Activated T-cell treated with anti-CD3 and anti-CD28 coated beads, Interleukin-2, amount 50 U/mL, for 72 hours (primary cell): ENCODE measurements at places on chromosomes 5 and 9.

DNA sequence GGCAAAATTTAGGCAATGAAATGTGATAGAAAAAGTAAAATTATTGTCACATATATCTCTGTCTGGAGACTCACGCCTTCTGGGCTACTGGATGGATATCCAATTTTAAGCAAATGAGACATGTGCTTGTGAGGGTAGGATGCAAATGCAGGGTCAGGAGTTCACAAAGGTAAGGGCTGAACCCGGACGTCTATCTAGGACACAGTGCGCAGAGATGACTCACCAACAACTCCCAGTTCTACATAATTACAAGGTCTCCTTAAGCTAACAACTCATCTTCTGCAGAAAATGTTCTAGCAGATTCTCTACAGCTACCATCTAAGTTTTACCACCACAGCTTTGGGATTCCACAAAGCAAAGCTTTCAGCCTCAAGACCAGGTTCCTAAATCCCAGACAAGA, 160.5 kb downstream of the ENTREP1 start:
- DNase-seq, result no peak

- no peak for DNase-seq
These were observed 483.3 kb downstream of the DMAC1 start for GRCh38 chr9:7316166-7316795.

DNA sequence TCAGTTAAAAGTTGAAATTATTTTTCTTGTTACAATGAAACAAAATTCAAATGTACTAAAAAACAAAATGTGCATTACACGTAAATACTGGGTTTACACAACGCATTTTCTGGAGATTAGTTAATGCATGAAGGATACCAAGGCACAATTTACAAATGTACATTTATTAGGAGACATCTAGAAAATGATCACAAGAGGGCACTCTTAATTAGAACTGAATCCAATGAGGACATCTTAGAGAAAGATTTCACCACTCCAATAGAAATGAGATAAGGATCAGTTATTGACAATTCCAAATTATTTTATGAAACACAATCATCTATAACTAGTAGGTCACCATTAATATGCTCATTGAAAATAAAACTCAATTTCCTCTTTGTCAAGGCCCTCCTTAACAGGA, 36.6 kb upstream of the CDH12 start:
- no peak for DNase-seq

DNA sequence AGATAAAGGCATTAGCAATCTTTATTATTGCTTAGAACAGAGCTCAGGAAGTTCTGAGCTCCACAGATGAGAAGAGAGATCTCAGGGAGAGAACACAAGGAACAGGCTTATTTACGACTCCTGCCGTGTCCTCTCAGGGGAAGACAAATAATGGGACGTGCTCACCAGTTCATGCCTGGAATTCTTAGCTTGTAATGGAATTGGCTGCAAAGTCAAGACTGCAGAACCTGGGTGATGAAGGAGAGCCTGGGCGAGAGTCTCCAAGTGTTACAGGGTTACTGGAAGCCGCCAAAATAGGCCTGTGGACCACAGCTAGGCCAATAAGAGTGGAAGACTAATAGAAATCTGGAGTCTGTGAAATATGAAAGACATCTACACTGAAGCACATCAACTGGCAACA, 174.5 kb upstream of the ADAMTSL1 start:
- DNase-seq, result no peak

DNA sequence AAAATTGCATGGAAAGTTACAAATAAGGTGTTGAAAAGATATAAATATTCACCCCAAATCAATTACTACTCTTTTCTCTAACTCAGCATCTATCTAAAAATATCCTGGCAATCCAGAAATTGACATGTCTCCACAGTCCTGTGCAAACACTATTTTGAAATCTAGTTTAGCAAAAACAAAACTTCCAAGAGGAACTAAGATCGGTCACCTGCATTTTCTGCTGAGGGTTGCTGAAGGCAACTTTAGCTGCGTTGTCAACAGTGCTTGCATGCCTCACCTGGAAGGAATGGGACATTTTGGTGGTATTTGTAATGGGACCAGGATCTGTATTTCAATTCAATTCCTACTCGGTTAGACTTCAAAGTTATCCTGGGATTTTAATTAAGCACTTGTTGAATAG, 398.3 kb downstream of the NTRK2 start:
- no peak for DNase-seq

GRCh38 chr9:71795097-71795813, 26.9 kb upstream of the CEMIP2 start:
- no peak for DNase-seq

DNA sequence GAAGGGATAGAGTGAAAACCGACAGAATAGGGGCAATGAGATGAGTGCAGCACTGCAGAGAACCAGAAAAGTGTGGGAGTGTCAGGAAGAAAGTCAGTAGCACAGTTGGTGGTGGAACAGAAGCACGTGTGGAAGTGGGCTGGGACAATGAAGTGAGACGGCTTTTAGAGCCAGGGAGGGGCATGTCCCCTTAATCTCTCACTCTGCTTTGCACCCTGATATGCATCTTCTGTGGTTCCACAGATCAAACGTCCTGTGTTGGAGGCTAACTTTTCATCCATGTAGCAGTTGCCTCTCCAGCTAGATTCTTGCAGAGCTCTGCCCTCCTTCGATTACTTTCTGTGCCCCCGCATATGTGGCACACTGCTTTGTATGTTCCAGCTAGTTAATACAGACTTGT, 163.6 kb downstream of the DOCK8 start:
- no peak for DNase-seq

DNA sequence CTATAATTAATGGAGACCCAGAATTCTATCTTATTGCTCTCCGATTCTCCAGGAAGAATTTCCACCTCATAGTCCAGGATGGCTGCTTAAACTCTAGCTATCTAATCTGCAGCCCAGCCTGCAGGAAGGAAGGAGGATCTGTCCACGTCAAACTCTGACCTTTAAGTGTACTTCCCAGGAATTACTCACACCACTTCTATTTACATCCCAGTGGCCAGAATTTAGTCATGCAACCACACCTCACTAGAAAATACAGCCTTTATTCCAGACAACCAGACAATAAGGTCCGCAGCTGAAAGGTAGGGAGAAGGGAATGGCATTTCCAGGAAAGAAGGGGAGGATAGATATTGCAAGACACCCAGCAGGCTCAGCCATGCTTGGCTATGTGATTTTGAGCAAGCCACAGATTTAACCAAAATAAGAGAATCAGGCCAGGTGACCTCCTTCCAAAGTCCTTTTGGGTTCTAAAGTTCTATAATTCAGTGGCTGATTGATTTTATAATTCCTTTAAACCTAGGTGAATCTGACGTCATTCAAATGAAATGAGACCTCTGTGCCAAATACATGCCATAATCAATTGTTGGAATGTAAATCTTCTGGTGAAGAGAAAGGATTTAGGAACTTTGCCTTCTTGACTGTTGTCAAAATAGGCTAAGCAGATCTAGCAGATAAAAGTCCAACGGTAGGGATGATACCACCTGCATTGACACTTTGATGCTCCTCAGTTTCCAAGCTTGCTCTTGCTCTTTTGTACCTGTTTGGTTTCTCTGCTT, 3.7 kb upstream of the DENND1A start:
- no peak for DNase-seq

DNA sequence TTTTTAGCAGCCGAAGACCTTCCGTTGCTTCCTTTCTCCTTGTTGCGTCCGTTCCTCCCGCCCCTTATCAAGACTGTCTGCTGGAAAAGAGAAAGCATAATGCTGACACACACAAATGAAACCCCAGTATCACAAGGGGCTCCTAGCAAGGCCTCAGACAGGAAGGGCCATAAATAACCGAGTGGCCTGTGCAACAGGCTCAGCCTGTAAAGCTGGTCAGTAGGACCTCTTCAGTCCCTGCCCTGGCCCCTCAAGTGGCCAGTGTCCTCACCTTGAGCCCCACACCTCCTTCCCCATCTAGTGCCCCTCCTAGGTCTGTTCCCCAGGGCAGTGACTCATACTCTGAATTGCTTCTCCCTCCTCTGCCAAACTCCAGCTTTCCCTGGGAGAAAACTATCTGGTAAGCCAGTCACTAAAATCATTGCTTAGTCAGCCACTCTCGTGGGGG, 174.6 kb upstream of the IL12B start:
- no peak for DNase-seq

GRCh38 chr5:932151-932627, 39.5 kb downstream of the TRIP13 start:
- DNase-seq, result no peak

DNA sequence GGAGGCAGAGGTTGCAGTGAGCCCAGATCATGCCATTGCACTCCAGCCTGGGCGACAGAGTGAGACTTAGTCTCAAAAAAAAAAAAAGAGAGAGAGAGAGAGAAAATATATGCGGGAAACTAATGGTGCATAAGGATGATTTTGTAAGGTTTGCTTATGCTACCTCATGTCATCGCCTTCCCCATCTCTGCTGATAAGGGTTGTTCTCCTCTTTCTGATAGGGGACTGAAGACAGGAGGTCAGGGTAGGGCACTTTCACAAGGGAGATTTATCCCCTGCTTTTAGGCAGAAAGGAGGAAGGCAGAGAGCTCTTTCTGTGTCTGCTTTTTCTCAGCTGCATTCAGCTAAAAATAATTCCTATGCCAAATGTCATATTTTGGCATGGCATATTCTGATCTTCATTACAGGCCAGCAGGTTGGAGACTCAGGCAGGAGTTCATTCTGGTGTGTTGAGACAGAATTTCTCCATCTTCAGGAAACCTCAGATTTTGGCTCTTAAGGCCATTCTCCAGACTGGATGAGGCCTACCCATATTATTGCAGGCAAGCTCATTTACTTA, 220.2 kb downstream of the AUH start:
- no peak for DNase-seq

DNA sequence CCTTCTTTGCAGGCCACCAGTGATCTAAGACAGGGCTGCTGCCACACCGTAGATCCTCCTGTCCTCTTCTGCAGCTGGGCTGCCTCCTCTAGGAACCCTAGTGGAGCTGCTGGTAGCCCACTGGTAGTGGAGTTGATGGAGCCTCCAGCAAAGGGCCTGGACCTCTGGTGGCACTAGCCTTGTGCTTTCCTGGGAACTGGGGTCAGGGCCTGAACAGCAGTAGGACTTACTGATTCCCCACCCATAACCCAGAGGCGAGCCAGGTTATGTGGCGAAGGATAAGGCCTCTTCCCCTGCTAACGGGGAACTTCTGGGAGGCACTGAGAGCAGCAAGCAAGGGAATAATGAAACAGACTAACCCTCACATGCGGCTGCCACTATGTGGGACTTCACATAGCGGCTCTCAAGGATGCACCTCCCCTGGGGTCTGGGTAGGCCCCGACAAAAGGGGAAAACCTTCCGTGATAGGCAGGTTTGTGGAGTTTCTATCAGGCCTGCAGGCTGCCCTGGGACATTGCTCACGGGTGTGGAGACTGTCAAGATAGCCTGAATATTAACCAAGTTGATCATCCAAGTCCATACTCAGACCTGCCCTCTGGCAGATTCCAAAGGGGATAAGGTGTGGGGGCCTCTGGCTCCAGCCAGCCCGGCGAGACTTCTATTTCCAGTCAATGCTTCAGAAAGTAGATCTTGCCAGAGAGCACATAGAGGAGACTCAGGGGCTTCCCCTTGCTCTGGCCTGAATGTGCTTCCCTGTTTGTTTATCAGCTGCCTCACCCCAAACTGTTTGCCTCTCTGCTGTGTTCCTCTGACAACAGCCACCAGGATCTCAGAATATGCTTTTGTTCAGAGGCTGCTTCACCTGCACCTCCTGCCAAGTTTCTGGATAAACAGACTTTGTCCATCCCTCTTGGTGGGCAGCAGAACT, 7.4 kb downstream of the SLC22A4 start:
- no peak for DNase-seq

- no peak for DNase-seq
These were observed 33.6 kb upstream of the SHC3 start for GRCh38 chr9:89212171-89212570.

DNA sequence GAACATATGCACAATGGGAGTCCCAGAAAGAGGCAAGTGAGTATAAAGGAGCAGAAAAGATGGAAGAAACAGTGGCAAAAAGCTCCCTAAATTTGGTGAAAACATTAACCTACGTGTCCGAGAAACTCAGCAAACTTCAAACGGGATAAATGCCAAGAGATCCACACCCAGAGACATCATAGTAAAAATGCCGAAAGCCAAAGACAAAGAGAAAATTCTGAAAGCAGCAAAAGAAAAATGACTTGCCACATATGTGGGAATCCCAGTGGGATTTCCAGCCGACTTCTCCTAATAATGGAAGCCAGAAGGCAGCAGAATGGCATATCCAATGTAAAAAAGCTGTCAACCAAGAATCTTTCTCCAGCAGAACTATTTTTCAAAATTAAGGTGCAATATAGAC, 101.2 kb downstream of the ADAMTS2 start:
- no peak for DNase-seq

DNA sequence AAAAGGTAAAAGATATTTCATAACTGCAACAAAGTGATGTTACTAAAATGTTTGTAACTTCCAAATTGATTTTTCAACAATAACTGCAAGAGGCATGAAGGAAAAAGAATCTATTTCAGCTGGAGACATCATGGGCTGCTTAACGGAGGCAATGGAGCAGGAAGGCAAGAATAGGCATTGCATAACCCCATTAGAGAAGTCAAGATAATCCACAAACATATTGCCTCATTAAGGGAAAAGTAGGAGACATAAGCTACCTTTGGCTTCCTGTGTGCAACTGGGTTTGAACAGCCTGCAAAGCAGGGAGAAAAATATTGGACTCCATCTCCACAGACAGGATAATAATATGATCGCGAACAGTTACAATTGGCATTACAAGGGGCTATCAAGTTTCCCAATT, 46.7 kb downstream of the SLCO4C1 start:
- no peak for DNase-seq

- no peak for DNase-seq
These were observed 512.9 kb upstream of the PTGER4 start for GRCh38 chr5:40166802-40167201.

- no peak for DNase-seq
These were observed 120.6 kb downstream of the TTLL11 start for GRCh38 chr9:121972501-121972981.

GRCh38 chr5:38752622-38753021, 93.2 kb upstream of the OSMR start:
- no peak for DNase-seq

GRCh38 chr9:127912882-127913281, 4.0 kb downstream of the ST6GALNAC4 start:
- DNase-seq, result no peak

DNA sequence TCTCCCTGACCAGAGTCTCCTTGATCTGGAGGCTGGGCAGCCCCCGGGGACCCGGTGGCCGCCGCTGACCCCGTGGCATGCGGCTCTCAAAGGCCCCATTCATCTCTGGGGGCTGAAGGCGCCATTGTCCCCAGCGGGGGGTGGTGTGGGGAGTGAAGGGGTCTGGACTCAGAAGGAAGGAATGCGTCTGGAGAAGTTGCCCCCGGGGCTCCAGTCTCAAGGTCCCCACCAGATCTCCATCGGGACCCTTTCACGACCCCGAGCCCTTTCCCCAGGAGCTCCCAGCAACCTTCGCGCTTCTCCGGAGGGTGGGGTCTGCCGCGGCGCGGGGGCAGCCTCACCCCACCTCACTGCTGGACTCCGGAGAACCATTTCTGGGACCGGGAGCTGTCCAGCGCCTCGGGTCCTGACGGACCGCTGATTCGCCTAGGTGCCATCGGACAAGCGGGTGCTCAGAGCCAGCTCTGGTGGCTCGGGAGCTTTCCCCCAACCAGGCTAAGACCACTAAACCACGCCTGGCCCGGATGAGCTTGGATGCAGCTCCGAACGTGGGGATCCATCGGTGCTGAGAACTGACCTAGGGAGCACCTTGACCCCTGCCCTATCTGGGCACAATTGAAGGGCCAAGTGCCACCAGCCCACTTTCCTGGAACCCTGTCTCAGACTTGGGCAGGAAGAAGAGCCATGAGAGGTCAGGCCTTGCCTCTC, 5.1 kb upstream of the PCDH1 start:
- no peak for DNase-seq

GRCh38 chr5:30878296-30878695, 315.2 kb upstream of the CDH6 start:
- DNase-seq, result no peak

GRCh38 chr9:87140605-87141109, 193.4 kb upstream of the GAS1 start:
- no peak for DNase-seq
